ENCODE measurements at places on chromosomes 2 and 18.

DNA sequence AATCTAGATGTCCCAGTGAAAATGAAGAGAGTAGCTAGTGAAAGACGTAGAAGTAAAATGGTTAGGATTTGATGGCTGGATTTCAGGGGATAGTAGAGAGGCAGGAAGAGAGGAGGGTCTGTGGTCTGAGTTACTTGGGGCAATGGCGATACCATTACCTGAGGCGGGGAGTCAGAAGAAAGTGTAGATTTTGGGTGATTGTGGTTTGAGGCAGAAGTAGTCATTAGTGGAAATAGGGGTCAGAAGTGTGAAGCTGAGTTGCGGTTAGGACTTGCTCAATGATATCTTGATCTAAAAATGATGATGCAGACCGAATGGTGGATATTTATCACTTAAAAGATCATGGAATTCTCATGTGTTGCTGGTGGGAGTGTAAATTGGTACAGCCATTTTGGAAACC lies 41.0 kb downstream of the CEP192 start:
- no peak for DNase-seq

DNA sequence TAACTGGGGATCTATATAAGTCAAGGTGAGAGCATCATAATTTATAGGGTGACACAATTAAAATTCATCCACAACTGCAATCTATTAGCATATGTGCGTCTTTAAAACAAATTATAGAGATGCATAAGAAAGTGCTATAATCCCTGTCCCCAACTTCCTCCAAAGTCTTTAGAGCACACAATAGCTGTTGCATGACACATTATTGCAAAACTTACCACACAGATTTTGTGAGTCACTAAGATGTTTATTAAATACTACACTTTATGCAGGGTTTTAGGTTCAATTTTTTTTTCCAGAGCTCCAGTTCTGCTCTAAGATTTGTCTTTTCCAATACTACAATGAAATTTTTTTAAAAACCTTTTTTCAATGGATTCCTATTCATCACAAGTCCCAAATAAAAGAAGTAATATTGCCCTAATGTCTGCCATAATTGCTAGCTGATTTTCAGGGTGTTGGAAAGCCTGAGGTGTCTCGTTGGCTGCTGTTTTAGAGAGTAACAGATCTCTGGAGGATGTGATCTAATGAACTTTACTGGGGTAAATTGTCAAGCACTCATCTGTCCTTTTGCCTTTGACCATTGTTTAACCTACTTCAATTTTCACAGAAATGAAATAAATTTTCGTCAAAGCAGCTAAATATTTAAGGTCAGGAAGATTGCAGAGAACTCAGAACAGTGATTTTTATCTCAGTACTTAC lies 250.5 kb upstream of the NETO1 start:
- no peak for DNase-seq

DNA sequence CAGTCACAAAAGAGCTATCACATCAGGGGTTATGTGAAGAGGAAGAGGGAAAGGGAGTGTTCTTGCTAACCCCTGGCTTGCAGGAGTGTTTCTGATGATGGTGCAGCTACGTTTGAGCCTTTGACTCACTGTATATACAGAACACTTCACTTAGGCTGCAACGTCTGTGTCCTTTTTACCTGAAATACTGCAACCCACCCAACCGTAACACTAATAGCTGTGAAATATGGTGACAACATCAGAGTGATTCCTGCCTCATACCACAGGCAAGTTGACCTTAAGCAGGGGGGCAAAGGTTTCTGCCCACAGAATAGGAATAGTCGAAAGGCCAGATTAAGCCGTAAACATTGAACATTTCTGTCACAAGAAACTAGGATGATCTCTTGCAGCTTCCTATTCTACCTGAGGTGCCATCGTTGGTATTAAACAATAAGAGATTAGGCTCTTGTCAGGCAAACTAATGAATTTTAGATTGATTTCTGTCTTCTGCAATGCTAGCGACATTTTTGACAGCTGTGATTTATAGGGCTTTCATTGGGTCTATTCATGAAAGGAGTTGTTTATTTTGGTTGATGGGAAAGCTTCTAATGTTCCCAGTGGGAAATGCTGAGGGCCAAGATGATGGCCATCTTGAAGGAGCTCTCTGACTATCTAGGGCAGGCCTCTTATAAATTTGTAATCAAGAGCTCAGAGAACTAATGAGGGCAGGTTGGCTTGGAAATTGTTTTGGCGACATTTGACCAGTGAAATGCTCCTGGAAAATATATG lies 316.8 kb downstream of the PIK3C3 start:
- no peak for DNase-seq

GRCh38 chr18:10245031-10245845 lies 209.2 kb upstream of the APCDD1 start:
- no peak for DNase-seq

DNA sequence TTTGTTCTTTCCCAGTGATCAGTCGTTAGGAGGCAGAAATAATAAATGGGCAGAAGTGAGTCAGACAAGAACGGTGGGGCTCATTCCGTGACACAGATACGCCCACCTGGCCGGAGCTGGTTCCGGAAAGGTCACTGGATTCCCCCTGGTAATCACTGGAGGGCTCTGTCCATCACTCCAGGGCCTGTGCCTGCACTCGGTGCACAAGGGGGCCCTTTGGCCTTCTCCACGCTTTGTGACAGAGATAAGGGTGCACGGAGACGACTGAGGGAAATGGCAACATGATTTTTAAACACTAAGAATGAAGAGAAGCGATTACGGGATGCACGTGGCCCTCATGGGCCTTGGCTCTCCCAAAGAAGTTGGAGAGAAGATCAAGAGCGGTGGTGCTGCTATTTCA lies 84.4 kb downstream of the PTGR3 start:
- no peak for DNase-seq

DNA sequence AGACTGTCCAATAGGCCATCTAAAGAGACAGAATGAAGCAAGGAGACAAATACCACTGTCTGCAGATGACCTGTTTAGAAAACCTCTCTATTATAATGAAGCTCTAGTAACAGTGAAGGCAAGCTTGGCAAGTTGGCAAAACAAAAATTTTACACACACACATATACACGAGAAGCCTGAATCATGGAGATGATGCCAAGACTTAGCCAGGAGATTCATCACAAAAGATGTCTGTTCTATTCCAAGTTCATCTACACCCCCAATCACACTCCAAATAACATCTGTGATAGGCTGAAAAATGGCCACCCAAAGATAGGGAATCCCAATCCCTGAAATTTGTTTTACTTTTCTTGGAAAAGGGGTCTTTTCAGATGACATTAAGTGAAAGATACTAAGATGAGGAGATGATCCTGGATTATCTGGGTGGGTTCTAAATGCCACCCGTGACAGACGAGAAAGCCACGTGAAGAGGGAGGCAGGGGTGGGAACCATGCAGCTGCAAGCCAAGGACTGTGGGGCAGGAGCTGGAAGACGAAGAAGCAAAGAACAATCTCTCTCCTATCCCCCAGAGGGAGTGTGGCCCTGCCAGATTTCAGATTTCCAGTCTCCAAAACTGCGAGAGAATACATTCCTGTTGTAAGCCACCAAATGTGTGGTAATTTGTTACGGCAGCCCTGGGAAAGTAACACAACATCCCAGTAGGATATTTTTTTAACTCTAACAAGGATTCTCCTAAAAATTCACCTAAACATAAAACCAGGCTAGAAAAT lies 20.0 kb downstream of the HDLBP start:
- DNase-seq, result no peak

DNA sequence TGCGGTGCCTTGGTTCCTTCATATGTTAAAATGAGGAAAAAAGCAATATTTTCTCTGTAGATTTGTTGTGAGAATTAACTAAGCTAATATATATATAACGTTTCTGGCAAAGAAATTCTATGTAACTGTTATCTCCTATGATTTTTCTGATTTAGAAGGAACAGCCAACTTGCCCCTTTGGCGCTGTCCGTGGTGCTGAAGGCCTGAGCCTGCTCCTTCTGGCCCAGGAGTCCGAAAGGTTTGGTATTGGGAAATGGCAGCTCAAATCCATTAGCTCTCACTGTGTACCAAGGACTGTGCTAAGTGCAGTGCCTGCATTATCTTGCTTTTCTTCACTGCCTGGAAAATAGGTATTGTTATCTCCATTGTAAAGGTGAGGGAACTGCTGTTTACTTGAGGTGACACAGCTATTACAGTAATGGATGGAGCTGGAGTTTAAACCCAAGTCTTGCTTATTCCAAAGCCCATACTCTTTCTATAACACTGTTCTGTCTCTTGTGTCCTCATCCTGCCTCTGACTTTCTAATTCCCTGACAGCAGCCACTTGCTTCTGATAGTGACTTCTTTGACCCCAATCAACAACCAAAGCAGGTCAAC lies 52.2 kb downstream of the C1QL2 start:
- DNase-seq, result no peak

- DNase-seq, result no peak
These were observed 29.3 kb upstream of the CEP68 start for GRCh38 chr2:65026704-65027464.

DNA sequence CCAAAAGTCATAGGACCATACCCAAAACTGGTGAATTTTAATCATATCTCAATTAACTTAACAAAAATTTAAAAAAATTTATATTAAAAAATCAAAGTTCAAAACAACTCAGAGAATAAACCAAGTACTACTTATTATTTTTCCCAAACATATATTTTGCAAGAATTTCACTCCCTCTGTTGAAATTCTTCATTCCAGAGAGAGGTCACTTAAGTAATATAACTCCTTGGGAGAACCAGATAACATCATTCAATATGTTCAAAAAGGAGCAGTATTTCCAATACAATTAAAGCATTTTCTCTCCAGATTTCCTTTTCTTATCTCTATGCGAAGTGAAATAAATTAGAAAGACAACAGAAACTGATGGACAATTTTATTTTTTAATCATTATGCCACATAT lies 165.9 kb upstream of the RND3 start:
- DNase-seq, result no peak

GRCh38 chr18:13375302-13376255 lies 157.0 kb downstream of the LDLRAD4 start:
- DNase-seq, result peak; percentile 48

DNA sequence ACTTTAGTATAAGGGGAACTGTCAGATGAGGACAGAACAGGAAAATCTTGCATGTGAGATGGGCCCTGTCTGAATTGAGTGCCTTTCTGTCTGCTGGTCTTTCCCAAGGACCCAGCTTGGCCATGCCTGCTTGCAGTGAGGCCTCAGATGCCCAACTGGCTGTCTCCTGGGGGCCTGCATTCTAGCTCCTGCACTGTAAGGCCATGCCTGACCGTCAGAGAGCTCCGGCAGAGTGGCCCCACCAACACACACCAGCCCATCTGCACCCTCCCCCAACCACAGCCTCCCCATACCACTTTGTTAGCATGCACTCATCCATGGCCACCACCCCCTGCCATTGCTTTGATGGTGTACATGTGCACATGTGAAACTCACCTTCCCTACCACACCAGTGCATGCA lies 190.4 kb upstream of the RPRM start:
- no peak for DNase-seq

DNA sequence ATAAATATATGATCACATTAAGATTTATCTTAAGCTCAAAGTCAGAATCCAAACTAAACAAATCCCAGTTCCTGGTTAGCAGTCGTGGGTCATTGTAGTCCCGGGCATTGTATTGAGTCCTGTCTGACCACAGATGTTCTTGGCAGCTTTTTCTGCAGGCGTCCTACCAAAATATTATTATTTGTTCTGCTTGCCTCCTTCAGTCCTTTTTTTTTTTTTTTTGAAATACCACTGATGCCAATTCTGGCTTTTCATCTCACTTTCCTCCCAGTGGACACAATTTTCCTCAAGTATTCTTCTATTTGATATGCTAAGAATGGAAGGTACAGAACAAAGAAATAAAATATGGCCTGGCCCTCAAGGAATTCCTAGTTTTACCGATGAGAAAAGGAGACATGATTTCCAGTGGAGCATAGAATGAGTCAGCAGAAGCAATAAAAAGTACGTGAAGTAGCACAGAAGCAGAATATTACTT lies 151.6 kb downstream of the CSRNP3 start:
- DNase-seq, result no peak

GRCh38 chr18:63775166-63775730 lies at the start of gene SERPINB7:
Gene SERPINB7 (plus strand): TSS chr18:63775418. CDS start chr18:63782373, 6,955 bp downstream.
- DNase-seq, result no peak

- DNase-seq, result no peak
These were observed 152.4 kb downstream of the LRRC30 start for GRCh38 chr18:7383002-7383980.

DNA sequence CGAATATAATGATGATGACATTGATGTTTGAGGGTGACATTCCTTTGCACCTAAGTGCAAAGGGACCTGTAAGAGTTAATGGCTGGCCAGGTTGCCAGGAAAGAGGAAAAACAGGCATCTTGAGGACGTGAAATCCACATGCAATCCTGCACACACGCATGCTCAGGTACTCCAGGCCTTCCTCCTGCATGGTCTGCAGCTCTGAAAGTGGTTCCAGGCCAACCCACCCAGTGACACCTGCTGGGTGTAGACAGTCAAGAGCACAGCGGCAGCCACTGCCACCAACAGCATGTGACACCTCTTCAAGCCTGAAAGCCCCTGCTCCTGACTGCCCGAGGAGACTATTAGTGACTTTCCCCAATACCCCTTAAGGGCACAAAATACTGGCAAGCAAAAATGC lies 101.6 kb downstream of the PIEZO2 start:
- DNase-seq, result no peak

DNA sequence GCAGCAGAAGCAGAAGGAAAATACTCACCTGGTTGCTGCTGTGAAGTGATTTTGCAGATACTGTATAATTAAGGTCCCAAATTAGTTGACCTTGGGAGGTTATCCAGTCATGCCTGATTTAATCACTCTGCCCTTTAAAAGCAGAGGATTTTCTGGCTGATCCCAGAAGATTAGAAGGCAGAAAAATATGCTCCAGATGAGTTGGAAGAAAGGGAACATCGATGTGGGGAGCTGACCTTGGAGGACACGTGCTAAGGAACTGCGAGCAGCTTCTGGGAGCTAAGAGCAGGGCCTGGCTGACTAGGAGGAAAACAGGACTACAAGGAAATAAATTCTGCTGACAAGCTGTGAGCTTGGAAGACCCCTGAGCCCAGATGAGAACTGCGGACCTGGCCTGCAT lies 13.3 kb upstream of the DYM start:
- no peak for DNase-seq

GRCh38 chr2:70822843-70823242 lies 2.4 kb upstream of the CLEC4F start:
- no peak for DNase-seq

- no peak for DNase-seq
These were observed 212.8 kb upstream of the SOX11 start for GRCh38 chr2:5479265-5479928.

DNA sequence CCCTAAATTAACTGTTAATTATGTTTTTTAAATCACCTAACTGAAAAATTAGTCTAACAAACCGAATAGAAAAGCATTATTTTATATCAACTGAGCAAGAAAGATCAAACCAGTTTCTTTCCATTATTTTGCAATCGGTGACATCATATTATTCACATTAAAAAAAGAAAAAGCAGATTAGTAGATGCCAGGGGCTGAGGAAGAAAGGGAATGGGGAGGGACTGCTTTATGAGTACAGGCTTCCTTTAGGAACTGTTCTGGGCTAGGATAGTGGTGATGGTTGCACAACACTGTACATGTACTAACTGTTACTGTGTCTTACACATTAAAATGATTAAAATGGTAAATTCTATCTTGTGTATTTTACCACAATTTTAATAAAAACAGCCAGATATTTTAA lies 59.3 kb downstream of the COBLL1 start:
- no peak for DNase-seq

GRCh38 chr2:27638709-27639108 lies 9.9 kb downstream of the GPN1 start:
- DNase-seq, result no peak
